Kasumi-1 (cell line): ENCODE measurements at places on chromosomes 12 and 14.

GRCh38 chr14:92215579-92215978 is 93.8 kb downstream of the CPSF2 start:
- DNase-seq: no peak

- DNase-seq: peak; percentile 27
These were observed 23.4 kb upstream of the MAP3K9 start for GRCh38 chr14:70832561-70833305.

- DNase-seq: no peak
These were observed 70.4 kb downstream of the MOK start for GRCh38 chr14:102234331-102235264.

DNA sequence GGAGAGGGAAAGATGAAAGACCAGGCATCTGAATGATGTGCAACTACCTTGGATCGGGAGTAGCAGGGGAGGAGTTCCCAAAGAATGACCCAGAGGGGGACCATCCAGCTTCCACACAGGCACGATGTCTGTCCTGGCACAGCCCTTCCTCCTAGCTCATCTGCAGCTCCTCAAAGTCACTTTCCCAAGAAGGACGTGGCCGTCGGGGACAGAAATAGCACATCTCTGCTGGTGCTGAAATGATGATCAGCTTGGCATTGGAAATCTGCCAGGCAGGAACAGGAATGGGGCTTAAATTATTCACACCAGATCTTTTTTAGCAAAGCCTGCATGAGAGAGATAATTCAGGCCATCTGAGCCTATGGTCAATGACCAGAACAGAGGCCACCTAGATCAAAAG is 41.7 kb downstream of the TSPAN11 start:
- no peak for DNase-seq

DNA sequence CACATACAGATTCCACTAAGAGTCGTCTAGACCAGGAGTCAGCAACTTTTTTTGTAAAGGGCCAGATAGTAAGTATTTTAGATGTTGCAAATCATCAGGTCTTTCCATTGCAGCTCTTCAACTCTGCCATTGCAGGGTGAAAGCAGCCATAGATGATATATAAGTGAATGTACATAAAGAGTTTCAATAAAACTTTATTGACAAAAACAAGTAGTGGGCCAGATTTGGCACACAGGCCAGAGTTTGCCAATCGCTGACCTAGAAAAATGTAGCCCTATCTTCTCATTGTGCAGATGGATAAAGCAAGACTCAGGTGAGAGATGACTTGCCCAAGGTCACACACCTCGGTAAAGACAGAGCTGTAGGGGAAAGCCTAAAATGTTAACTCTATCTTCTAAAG is 474.7 kb downstream of the MED13L start:
- DNase-seq: no peak
